Daoy (cell line): ENCODE measurements at places on chromosomes 1 and 21. TPM values are rescaled to one million over a fixed set of nuclear protein-coding genes. Genes with fewer than 3 reads are reported as not detected.

GRCh38 chr1:239538239-239538988, 152.0 kb downstream of the CHRM3 start:
- DNase-seq: no peak

DNA sequence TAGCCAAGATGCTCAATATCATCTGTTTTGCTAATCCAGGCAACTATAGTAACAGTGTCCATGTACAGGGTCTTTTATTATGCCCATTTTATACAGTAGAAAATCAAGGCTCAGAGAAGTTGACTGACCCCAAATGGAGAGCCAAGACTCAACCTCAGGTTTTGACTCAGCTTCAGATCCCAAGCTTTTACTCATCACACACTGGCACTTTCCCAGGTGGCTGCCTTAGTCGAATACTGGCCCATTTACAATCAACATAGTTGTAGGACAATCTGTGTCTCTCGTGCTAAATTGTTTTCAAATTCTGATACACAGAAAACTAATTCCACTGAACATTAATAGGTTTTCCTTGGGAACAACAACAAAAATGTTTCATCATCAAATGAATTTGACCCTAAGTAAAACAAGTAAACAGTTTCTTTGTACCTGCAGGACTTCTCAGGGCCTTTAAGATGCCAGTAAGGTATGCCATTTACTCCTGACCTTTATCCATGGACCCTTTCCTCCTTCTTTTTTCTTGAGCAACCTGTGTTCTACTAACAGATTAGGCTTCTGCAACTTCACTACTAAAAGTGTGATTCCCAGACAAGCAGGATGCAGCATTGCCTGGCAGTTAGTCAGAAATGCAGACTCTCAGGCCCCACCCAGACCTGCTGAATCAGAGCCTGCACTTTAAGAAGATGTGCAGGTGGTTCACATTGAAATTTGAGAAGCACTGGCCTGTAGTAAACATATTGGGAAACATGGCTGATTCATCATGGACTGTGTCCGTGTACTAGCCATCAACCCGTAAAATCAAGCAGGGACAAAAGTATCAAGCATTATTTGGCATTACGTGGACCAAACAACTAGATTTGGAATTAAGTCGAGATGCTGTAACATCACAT, 128.8 kb downstream of the RRAGC start:
- DNase-seq: peak; percentile 33

DNA sequence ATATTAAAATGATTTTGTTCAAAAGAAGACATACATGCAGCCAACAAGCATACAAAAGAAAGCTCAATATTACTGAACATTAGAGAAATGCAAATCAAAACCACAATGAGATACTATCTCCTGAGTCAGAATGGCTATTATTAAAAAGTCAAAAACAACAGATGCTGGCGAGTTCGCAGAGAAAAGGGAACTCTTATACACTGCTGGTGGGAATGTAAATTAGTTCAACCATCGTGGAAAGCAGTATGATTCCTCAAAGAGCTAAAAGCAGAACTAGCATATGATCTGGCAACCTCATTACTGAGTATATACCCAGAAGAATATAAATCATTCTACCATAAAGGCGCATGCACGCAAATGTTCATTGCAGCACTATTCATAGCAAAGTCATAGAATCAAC, 126.0 kb upstream of the HMCN1 start:
- no peak for DNase-seq

GRCh38 chr1:57172040-57172439, 206.2 kb upstream of the C8B start:
- DNase-seq: no peak

TEX38 gene
- total RNA-seq: not detected in 2 replicates

DNA sequence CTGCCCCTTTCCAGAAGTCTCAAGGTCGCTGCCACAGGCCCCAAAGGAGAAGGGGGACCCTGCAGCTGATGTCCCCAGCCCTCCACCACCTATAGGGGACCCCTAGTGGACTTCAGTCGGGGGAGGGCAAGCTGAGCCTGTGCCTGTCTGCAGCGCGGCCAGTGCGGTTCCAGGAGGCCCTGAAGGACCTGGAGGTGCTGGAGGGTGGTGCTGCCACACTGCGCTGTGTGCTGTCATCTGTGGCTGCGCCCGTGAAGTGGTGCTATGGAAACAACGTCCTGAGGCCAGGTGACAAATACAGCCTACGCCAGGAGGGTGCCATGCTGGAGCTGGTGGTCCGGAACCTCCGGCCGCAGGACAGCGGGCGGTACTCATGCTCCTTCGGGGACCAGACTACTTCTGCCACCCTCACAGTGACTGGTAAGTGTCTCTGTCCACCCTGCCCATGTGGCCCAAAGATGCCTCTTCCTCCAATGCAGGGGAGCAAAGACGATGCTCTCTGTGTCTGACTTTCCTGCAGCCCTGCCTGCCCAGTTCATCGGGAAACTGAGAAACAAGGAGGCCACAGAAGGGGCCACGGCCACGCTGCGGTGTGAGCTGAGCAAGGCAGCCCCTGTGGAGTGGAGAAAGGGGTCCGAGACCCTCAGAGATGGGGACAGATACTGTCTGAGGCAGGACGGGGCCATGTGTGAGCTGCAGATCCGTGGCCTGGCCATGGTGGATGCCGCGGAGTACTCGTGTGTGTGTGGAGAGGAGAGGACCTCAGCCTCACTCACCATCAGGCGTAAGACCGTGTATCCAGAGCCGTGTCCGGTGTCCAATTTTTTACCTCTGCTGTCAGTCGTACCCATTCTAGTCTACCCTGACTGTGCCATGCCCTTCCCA, 79.9 kb downstream of the OBSCN start:
- DNase-seq: no peak

DNA sequence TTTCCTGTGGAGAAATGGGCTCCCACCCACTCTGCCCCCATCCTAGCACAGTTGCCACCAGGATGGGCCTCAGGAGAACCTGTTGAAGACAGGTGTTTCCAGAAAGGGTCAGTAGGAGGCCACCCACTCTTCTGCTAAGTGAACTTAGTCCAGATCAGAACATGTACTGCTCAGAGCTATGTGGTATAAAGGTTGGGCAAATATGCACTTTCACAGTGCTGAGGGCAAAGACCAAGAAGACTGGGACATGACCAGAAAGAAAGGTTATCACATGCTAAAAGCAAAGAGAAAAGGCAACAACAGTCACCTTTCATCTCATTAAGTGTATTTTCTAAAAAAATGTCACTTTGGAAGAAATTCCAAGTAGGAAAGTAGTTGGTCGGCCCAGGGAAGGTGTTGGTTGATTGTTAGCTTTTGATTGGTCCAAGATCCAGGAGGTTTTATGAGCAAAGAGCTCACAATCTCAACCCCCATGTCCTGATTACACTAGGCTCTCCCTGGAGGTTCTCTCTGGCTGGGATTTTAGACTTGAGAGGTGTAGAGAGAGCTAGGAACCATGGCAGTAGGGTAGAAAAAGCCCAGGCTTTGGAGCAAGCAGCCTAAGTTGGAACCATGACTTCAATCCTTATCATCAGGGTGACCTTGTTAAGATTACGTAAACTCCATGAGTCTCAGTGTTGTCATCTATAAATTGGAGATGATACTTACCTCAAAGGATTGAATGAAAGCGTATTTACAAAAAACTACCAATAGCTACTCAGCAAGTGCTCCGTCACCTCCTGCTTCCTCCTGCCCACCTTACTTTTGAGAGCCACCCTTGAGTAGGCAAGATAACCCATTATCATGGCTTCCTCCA, 102.6 kb downstream of the GLUL start:
- no peak for DNase-seq

PAFAH2 gene
- 7.7 and 9.0 TPM in 2 replicates for total RNA-seq

SLC19A2 gene
- 9.8 and 11.3 TPM in 2 replicates for total RNA-seq

- DNase-seq: no peak
Measured at GRCh38 chr1:216894494-216894893, 171.3 kb upstream of the ESRRG start.

DNA sequence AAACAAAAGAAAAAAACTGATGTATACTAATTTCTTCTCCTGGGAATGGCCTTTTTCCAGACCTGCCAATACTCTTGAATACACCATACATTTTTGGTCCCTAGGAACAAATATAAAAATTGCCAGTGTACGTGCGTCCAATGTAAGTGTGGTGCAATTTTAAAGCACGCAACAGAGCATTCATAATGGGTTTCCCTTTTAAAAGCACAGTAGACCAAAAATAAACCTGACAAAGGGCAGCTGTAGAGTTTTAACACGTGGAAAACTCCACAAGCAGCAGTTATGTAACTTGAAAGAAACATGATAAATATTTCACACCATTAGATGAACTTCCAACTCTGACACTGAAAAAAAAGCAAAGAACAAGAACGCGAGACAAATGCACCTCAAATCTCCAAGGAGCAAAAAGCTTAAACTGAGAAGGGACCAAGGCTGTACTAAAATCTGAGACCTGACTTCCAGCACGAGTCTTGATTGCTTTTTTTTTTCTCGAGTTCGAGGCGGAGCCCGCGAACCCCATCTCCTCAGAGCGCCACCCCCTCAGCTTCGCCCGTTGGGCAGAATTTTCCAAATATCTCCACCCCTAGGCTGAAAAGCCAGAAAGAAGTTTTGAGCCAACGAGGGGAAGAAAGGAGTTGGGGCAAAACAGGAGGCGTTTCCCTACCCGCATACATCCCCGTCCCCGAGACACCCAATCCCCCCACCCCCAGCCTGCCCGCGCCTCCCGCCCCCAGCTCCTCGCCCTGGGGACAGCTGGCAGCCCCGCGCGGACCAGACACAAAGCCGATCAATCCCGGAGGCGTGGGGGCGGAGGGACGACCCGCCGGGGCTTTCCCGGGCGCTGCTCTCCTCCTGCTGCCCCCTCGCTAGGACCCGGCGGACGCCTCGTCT, at the start of gene JAM2:
Gene JAM2, plus strand, starts transcription at position 599 of the 891 bp plus-strand sequence. CDS start 564 bp downstream, outside the sequence.
- DNase-seq: peak; percentile 59

- DNase-seq: peak; percentile 13
Measured at GRCh38 chr1:82399093-82399492, 598.4 kb downstream of the ADGRL2 start.

DNA sequence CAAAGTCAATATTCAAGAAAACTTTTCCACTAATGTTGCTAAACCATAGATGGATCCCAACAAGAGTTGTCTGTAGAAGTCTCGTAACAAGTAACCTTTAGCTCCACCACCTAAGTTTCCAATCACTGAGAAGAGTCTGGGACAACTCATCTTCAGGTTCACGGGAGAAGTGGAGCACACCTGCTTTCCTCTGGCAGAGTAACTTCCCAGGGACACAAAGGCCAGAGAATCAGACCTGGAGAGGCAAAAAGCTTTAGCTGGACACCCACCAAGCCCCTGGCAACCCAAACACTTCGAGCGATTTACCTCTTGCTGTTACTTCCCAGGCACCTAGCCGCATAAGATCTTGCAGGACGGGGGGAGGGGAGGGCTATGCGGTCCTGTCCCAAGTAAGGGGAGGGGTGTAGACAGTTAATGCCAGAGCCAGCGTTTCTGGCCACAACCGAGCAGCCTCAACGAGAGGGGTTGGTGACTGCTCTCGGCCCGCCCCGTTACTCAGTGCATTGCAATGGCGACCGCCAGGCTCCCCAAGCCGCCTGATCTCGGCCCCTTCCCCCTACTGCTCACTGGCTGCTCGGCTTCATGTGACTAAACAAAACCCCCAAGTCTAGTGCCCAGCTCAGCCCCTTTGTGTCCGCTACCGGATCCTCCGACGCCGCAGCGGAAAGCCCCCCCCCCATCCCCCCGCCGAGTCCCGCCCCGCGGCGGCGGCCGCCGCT, 709 bp downstream of the ZNF644 start:
- peak; percentile 91 for DNase-seq

DNA sequence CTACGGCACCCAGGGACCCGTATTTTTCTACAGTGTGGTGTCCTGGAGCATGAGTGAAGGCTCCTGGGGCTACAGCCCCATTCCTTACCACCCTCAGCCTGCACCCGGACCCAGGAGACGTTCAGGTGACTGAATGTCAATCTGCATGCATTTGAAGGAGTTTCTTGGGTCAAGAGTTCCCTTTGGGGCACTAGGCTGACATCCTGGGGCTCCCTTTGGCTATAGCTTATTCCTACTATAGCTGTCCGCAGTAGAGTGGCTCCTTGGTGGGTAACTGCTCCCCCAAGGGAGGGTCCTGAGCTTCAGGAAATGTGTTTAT, 19.9 kb upstream of the LRRN2 start:
- DNase-seq: no peak

DNA sequence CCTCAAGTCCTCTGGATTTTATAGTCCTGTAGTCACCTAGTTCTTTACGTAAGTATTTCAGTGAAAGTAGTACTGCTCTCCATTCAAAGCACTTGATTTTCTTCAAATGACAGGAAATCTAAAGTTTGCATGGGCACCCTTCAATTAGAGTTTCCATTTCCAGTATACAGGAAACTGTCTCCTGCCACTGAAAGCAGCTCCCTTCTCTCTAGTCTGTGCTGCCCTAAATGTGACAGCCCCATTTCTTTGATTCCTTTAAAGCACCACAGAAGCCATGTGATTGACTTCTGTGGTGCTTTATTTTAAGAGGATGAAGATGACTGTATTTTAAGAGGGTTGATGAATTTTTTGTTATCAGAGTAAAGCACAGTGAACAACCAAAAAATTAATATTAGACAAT, 226.1 kb downstream of the DNAH14 start:
- no peak for DNase-seq

DNA sequence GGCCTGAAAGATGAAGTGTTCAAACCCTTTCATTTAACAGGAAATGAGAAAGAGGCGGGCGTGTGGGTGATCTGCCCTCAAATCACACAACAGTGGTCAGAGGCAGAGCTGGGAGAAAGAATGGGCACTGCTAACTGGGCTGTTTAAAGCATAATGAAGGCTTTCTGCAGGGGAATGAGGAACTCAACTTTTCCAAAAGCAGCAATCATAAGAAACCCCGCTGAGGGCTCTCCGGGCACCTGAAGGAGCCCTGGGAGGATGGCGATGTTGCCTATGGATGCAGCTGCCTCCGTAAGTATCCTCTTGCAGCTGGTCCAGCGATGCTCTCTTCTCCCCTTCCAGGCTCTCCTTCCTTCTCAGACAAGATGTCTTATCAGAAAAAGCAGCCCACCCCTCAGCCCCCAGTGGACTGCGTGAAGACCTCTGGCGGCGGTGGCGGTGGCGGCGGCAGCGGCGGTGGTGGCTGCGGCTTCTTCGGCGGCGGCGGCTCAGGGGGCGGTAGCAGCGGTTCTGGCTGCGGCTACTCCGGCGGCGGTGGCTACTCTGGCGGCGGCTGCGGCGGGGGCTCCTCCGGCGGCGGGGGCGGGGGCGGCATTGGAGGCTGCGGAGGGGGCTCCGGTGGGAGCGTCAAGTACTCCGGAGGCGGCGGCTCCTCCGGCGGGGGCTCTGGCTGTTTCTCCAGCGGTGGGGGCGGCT, 1.2 kb downstream of the LORICRIN start:
- peak; percentile 29 for DNase-seq

DNA sequence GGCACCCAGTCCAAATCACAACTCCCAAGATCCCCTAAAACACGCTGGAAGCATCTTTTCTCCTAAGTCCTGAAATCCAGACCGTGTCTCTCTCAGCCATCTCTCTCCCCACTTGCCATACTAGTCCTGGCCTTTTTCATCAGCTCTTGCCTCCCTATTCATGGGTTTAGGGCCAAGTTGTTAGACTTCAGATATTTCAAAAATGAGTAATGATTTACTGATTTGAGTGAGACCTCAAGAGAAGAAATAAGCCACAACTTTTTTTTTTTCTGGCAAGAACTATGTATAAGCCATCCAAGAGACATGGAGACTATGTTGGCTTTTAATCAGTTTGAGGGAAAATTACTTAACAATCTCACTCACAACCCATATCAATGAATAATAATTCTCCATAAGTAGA, 62.5 kb downstream of the TBX15 start:
- DNase-seq: no peak

RGS18 gene
- total RNA-seq: not detected in 2 replicates

AMY1C gene
- not detected in 2 replicates for total RNA-seq
